ENCODE measurements at places on chromosomes 6 and 20.

GRCh38 chr6:56574292-56574691 lies 68.4 kb downstream of the DST start:
- DNase-seq = no peak

DNA sequence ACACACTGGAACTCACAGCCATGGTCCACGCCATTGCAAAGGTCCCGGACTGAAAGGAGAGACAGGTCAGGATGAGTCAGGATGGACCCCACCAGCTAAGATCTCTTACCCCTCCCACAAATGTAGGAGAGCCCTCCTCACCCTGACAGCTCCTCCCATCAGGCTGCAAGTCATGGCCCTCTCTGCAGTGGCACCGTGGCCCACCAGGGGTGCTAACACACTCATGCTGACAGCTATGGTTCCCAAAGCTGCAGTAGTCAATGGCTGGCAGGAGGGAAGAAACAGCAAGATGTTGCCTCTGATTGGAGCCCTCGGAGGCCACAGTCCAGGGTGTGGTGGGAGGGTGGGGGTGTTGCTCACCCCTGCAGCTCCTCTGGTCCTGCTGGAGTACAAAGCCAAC lies 5.7 kb upstream of the RBPJL start:
- no peak for DNase-seq

DNA sequence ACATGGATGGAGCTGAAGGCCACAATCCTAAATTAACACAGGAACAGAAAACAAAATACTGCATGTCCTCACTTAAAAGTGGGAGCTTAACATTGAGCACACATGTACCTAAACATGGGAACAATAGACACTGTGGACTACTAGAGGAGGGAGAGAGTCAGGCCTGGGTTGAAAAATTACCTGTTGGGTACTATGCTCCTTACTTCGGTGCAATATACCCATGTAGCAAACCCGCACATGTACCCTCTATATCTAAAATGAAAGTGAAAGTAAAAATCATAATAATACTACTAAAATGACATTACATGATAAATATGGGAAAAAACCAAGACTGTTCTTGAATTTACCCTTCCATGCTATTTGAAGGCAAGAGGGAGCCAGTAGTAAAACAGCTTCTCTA lies 1273.8 kb upstream of the ADGRB3 start:
- DNase-seq = no peak

GRCh38 chr6:169064194-169064593 lies 189.5 kb downstream of the THBS2 start:
- no peak for DNase-seq

GRCh38 chr6:130035211-130035610 lies 16.8 kb downstream of the L3MBTL3 start:
- no peak for DNase-seq

DNA sequence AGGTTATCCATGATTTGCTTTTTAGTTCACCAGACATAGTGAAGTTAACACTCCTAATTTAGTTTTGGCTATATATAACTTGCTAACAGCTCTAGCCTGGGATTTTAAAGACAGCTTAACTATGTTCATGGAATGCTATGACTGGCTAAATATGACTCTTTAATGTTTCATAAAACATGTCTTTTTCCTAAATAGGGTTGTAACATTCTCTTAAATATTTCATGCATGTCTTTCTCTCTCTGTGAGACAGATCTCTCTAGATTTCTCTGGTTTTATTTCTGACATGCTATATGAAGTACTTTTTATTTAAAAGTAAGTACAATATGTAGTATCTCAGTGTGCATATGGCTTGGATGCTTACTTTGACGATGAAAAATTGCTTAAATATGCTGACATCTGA lies 35.7 kb downstream of the MACROD2 start:
- DNase-seq = no peak
